ENCODE measurements at places on chromosomes 6 and 20.
A peak's percentile ranks its signal among the peaks of the same experiment; 100 is the strongest.

DNA sequence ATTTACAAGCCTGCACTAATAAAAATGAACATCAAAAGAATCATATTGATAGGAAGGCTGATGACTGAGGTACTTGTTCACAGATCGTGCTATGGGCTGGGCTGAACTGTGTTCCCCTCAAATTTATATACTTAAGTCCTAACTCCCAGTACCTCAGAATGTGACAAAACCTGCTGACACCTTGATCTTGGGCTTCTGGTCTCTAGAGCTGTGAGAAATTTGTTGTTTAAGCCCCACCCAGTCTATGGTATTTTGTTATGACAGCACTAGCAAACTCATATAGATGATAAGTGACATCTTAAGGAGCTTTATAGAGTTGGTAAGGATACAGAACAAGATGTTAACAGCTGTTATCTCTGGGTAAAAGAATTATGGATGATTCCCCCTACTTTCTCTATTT is 13.8 kb downstream of the UBE2V1 start:
- DNase-seq = no peak

GRCh38 chr6:139821676-139822223 is 447.3 kb upstream of the CITED2 start:
- DNase-seq = no peak

- no peak for DNase-seq
Observed at GRCh38 chr6:3273707-3274521, 15.2 kb downstream of the PSMG4 start.

DNA sequence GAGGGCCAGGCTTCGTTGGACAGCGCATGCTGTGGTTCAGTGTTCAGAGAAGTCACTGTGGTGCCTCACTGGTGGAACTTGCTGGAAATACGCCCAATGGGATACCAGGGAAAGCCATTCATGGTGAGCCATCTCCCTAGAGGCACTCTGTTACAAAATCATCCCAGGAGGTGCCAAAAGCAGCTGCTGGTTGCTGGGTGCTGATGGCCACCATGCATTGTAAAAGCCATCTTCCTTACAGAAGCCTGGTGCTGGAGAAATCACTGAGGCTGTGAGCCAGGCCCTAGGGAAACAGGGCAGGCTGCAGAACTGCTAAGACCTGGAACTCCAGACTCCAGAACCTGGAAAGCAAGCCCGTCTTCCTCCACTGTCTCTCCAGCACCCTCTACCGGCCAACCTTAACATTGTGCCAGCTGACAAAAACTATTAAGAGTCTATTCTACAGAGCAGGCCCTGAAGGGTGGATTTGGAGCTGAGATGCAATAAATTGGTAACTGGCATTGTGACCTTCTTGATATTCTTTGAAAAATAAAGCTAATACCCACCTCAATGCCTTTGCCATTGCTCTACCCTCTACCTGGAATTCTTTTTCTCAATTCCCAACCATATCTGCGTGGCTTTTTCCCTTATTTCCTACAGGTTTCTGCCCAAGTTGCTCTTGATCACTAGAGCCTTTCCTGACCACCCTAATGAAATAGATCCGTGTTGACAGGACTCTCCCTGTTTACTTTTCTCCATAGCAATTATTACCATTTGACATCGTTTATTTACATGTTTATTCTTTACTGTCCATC is 18.5 kb downstream of the SNRPB start:
- DNase-seq = peak; percentile 72

DNA sequence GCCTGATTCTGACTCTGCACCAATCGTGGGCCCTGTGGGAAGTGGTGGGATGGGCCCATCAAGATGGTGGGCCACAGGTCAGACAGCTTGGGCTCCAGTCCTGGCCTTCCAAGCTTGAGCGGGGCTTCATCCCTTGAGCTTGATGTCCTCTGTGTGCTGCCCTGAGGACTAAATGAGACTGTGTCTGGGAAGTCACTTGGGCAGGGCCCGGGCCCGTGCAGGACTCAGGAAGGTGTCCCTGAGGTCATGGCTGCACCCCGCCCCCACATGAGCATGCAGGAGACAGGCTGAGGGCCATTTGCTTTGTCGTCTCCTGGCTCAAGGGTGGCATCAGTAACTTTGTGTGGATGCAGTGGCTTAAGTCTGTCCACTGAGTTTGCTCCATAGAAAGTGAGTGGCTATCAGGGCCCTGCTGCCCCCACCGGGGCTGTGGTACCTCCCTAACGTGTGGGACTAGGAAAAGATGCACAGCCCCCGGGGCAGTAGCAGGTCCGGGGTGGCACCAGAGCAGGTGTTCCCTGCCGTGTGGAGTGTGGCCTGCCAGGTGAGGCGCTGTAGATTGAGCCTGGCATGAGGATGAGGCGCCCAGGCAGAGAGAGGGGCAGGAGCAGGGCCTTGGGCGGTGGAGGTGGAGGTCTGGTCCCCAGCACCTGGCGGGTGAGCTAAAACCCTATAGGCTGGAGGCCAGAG is 298.6 kb downstream of the TAF4 start:
- DNase-seq = no peak

GRCh38 chr6:136895901-136896300 is 26.2 kb upstream of the SLC35D3 start:
- no peak for DNase-seq

DNA sequence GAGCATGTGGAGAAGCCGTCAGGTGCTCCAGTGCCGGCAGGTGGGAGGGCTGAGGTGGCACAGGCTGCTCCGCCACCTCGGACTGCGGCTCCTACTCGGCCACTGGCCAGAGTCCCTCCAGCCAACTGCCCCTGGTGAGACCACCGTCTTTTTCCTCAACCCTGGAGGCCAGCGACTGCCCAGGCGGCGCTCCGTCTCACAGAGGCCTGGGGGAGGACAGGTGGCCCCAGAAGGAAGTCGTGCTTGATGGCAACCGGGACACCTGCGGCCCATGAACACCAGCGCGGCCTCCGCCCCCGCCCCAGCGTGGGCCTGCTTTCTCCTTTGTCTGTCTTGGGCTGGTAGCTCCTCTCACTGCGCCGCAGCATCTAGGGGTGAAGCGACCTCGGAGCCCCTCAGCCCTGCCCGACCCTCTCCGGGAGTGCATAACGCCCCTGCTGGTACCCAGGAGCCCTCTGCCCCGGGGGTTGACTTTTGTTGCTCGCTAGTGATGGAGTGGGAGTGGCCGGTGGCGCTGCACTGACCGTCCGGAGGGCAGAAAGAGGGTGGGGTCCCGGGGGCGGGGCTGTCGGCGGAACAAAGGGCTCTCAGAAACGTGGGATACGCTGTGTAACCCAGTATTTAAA is 706 bp upstream of the TUBB2B start:
- DNase-seq = no peak

DNA sequence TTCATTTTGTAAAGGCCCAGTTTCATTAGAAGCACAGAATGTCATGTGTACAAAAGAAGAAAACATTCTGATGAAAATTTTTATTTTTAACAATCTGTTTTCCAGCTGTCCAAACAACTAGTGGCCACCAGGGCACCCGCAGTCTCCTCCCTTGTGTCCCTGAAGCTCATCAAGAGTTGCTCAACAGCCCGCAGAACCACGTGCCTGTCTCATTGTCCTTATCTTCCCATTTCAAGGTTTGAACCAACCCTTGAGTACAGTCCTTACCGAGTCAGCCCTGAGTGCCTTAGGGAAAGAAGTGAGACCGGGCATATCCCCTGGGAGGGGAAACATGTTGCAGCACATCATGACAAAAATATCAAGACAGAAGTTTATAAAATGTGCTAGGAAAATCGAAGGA is 15.9 kb upstream of the ZNF133 start:
- peak; percentile 13 for DNase-seq

- DNase-seq = no peak
Observed at GRCh38 chr6:157030755-157031154, 253.6 kb downstream of the ARID1B start.

DNA sequence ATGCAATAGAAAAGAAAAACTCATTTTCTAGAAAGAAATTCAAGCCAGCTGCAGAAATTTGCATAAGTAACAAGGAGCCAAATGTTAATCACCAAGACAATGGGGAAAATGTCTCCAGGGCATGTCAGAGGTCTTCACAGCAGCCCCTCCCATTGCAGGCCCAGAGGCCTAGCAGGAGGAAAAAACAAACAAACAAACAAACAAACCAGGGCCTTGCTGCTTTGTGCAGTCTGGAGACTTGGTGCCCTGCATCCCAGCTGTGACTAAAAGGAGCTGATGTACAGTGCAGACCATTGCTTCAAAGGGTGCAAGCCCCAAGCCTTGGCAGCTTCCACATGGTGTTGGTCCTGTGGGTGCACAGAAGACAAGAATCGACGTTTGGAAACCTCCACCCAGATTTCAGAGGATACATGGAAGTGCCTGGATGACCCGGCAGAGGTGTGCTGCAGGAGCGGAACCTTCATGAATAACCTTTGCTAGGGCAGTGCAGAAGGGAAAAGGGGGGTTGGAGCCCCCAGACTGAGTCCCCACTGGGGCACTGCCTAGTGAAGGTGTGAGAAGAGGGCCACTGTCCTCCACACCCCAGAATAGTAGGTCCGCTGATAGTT is 110.9 kb upstream of the AKAP12 start:
- DNase-seq = no peak

GRCh38 chr6:150145830-150146229 is 3.0 kb downstream of the PPP1R14C start:
- DNase-seq = peak; percentile 24

GRCh38 chr6:14286144-14286543 is 168.6 kb downstream of the CD83 start:
- peak; percentile 79 for DNase-seq

DNA sequence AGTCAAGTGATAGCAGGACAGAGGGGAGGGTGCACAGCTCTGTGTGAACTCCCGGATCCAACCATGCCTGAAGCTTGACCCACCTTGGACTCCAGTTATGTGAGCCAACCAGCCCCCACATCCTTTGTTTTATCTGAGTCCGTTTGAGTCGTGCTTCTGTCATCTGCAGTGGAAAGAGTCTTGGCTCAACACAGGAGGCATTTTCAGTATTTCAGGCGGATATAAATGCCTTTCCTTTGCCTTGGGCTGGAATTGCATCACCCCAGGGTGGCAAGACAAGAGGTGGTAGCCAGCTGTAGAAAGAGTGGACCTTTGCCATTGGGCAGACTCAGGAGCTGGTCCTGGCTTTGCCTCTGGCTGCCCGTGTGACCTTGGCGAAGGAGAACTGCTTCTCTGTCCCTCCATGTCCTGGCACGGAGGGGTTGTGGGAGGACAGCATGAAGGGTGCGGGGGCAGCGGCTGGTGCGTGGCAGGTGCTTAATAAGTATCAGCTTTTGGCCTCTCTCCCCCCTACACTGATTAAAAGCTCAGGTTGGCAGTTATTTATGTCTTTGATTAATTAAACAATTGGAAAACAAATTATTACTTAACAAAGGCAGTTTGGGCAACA is 42.6 kb upstream of the APCDD1L start:
- no peak for DNase-seq

GRCh38 chr6:45109551-45109950 is 218.6 kb upstream of the RUNX2 start:
- no peak for DNase-seq

GRCh38 chr20:52536841-52537400 is 345.3 kb upstream of the ZFP64 start:
- DNase-seq = no peak

- DNase-seq = no peak
Observed at GRCh38 chr6:168164462-168165061, 85.5 kb upstream of the FRMD1 start.

GRCh38 chr6:41498968-41499599 is 47.1 kb upstream of the FOXP4 start:
- no peak for DNase-seq

GRCh38 chr20:6006603-6006949 is 47.3 kb downstream of the LRRN4 start:
- no peak for DNase-seq

DNA sequence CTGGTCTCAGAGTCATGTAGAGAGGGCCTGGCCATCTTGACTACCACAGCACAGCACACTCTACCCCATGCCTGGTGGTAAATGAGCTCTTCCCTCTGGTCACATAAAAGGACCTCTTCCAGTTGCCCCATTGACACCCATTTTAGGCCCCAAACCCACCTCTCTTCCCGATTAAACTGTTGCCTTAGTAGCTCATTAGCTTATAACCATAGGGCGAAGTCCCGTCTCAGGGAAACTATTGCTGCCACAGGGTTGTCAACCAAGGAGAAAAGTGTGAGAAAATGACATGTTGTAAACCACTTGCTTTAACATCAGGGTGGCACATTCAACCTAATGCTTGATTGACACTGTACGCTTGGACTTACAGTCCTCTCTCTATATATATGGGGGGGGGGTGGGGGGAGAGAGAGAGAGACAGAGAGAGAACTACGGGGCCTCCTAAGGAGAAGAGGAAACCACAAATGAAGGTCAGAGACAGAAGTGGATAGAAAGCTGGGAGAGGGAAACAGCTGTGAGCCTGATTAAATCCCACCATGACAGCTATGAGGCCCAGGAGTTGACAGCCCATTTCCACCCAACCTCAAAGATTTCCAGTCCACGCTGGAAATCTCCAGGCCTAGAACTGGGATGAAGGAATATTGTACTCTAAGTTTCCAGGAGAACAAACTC is 14.9 kb upstream of the BTN1A1 start:
- DNase-seq = no peak

- no peak for DNase-seq
Observed at GRCh38 chr6:146917182-146917581, 287.0 kb upstream of the STXBP5 start.

- DNase-seq = no peak
Observed at GRCh38 chr20:4962241-4962855, 39.0 kb downstream of the SLC23A2 start.

DNA sequence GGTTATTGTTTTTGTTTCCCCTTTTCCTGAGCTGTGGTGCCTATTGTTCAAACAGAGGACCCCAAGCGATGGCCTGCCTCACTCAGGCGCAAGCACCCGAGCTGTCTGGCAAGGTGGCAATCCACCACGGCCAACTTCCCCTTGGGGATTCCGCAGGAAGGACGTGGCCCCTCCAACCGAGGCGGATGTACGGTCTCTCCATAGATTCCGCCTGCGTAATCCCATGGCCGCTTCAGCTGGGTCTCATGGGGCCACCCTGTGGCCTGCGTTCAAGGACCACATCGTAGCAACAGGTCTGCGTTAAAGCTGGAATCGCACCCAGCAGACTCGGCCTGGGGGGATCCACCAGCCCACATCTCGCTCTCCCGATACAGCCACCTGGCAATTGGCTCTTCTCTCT is 79.9 kb downstream of the CEBPB start:
- DNase-seq = no peak

DNA sequence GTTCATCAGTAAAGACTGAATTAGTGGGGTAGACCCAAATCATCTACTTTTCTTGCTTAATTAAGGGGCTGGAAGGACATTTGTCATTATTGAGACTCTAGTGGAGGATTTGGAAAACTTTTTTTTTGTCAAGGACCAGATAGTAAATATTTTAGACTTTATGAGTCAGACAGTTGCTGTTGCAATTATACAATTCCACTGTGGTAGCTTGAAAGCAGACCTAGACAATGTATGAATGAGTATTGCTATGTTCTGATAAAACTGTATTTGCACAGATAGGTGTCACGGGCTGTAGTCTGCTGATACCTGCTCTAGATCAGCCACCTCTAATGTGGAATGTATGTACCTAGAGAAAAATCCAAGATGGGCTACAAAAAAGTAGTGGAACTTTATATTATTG is 175.0 kb downstream of the CARMIL1 start:
- DNase-seq = no peak

DNA sequence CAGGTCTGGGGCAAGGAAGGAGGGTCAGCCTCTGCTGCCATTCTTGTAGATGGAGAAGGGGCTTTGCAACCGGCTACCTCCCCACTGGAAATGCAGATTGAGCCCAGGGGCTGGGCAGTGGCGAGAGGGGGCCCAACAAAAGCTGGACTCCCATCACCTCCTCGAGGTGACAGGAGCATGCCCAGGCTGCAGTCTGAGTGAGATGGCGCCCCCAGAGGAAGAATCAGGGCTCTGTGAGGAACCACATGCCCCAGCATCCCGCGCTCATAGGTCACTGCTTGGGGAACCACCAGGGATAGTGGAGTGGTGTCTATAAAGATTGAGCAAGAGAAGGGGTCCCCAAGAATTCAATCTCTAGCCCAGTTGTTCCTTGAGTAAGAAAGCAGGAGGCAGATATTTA is 31.6 kb upstream of the NEDD9 start:
- DNase-seq = no peak

All from urothelium cell line (cell line).